Activated CD4-positive, alpha-beta T cell treated with anti-CD3 and anti-CD28 coated beads for 36 hours (primary cell): ENCODE measurements at places on chromosomes 6 and 20.
A peak's percentile ranks its signal among the peaks of the same experiment; 100 is the strongest.

DNA sequence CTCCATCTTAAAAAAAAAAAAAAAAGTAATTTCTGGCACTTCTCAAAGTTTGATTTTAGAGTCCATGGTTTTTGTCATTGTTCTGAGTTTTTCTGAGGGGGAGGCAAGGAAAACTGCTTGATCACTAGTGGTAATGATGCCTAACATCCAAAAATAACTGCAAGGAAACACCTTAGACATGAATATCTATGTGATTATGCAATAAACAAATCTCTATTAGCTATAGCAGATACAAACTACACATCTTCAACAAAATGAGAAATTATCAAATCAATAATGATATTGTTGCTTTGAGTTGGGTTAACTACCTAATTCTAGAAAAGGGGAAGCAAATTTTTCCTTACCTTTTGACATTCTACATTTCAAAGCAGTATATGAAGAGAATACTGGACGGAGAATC lies 230.9 kb upstream of the JARID2 start:
- no peak for DNase-seq

GRCh38 chr20:13265941-13266340 lies 44.9 kb downstream of the ISM1 start:
- DNase-seq: no peak

GRCh38 chr6:37083243-37084138 lies 78.0 kb downstream of the FGD2 start:
- DNase-seq: no peak

GRCh38 chr20:12610871-12611270 lies 397.9 kb upstream of the SPTLC3 start:
- no peak for DNase-seq

DNA sequence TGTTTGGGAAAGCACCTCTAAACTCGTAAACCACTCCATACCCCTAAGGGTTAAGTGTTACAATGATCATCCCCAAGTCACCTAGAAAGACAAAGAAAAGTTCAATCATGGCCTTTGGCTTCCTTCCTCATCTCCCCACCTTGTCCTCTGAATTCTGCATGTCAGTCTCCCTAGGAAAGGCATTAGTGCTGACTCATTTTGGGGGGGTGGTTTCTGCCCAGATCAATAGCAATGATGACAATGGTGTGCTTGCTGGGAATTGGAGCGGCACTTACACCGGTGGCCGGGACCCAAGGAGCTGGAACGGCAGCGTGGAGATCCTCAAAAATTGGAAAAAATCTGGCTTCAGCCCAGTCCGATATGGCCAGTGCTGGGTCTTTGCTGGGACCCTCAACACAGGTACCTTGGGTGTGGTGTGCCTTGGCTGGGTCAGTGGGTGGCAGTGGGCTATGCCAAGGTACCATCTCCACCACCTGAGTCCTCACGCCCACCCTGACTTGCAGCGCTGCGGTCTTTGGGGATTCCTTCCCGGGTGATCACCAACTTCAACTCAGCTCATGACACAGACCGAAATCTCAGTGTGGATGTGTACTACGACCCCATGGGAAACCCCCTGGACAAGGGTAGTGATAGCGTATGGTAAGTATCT lies 21.2 kb downstream of the TGM3 start:
- no peak for DNase-seq

DNA sequence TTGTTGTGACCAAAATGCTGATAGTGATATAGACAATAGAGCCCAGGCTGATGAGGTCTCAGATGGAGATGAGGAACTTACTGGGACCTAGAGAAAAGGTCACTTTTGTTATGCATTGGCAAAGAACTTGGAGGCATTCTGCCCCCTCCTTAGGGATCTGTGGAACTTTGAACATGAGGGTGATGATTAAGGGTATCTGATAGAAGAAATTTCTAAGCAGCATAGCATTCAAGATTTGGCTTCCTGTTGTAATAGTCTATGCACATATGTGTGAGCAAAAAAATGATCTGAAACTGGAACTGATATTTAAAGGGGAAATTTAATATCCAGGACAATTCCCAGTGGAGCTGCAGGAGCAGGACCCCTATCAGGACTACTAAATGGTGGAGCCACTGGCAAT lies 17.1 kb downstream of the HLA-A start:
- DNase-seq: no peak

DNA sequence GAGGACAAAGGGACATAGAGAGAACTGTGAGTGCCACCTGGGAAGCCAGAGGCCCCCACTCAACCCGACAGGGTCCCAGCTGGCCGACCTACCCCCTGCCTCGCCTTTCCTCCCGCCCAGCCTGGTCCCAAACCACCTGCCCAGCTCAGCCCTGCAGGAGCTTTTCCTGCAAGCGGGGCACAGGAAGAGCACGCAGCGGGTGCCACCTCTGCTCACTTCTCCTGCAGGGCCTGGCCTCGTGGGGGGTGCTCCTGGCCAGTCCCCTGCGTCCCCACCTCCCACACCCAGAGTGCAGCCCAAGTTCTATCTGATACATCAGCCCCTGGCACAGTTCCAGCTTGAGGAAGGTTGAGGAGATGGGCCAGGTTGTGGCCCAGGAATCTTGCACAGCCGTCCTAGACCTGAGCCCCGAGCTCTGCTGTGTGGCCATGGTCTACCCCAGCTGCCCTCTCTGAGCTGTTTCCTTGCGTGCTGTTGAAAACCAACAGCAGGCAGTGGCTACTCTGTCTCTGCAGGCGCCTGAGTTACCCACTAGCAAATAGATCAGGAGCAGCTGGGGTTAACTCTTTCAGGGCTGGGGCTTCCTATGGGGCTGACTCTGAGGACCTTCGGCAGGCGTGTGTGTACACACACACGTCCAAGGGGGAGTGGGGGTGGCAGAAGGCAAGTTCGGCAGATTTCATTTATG lies 1.7 kb downstream of the NECAB3 start:
- no peak for DNase-seq

DNA sequence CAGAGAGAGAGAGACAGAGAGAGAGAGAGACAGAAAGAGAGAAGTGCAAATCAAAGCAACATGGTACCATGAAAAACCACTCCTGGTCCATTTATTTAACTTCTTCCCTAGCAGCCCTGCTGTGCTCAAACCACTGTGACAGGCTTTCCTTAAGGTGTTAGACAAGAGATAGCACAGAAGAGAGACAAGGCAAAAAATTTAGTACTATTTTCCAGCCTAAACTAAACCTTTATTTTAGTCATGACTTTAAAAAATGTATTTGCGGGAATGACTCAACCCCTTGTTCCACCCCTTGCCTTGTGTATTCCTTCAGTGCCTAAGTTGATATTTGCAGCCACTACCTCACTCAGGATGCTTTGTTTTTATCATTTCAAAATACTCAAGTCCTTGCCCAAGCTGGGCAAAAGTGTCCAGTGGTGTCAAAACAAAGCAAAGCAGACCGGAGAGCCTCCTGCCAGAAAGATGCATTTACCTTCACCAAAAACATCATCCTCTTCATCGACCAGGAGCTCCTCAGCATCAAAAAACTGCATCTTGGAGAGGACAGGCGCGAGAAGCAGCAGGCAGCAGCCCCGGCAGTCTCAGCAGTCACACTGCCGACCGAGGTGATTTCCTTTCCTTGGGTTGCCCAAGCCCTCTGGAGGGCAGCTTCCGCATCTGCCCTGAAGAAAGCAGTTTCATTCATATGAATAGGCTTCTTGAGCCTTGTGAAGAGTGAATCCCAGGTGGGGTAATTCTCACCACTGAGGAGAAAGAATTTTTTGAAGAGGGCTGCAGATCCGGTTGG lies at the start of gene RIPOR2:
RIPOR2 (minus strand) TSS at position 595 of the 787 bp plus-strand sequence; CDS start at position 533, 62 bp downstream.
- DNase-seq: peak; percentile 84

DNA sequence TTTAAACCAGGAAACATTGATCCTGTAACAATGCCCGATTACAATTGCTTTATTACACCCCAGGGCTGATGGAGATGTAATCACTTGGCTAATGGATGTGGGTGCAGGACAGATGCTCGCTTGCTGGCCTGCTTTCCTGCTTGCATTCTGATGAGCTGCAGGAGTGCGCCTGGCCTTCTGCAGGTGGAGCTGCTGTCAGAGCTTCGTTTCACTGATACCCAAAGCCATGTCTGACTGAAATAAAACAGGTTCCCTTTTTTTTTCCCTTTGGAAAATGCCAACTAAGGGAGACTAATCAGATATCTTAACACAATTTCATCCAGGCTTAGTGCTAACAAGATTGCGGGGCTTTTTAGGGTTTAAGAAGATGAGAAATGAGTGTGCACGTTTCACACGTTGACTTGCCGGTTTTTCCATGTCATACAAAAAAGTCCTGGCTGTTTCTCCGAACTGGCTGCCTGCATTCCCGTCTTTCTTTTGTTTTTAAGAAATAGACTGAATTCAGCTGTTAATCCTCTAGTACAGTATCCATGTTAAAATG lies 60.7 kb downstream of the VAPB start:
- no peak for DNase-seq

- DNase-seq: no peak
These were observed 21.9 kb downstream of the BHLHE23 start for GRCh38 chr20:62984666-62985443.

DNA sequence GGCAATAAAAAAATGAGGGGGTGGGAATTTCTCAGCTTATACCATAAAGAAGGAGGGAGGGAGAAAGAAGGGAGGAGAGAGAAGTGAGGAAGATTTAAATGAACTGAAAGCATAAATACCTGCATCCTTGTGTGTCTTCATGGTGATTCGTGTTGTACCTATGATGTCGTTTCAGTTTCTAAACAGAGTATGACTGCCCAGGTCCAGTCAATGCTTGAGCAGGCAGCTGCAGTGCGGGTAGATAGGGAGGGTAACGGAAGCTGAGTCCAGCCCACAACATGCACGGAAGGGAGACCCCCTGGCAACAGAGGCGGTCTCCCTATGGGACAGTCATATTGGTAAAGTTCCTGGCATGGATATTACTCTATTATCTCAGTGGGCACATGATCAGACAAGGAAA lies 184.5 kb downstream of the KIF16B start:
- DNase-seq: no peak

DNA sequence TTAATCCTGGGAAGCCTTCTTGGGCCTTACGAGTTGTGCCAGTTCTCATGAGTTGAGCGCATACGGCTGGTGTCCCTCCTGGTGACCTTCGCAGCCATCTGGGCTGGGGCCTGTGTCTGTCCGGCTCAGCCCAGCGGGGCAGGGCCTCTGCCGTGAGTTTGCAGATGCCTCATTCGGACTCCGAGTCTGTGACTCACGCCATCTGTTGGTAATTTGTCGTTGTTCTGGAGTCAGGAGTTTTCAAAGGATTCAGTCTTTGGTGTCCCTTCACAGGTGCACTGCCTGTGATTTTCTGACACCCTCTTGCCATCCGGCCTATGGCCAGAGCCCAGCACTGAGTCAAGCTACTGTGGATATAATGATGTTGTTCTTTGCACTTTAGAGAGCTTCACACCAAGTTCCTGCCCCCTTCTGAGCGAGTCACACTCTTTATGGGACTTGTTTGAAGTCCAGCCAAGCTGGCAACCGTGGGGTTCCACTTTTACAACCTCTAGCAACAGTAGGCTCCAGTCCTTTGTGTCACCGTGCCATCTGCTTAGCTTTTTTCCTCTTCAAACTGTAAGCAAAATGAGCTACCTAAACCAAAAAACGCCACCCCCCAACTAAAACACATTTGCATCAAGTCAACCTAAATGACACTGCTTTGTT lies 175.6 kb downstream of the AIG1 start:
- DNase-seq: no peak

- no peak for DNase-seq
These were observed 137.2 kb downstream of the MOXD1 start for GRCh38 chr6:132264021-132264500.

DNA sequence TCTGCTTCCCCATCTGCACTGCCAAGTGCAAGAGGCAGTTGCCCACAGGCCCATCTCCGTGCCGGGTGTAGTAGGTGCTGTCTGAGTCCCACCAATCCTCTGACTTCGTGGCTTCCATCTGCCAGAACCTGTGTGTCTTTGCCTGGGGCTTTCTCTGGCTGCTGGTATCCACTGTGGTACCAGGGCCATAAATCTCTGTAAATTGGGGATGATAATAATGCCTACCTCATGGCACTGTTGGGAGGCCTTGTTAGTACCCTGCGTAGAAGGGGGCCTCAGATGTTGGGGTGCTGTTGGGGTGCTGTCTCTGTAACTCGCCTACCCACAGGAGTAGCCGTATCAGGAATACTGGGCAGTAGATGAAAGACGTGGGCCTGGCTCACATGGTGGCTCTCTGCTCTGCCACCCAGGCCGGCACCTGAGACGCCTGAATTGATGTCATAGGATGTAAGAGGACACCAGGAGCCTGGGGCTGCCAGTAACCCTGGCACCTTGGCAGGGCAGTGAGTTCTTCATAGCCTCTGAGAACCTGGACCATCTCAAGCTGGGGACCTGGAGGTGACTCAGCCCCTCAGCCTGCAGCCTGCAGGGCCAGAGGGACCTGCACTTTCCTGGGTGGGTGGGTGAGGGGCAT lies 94.1 kb upstream of the RNF24 start:
- no peak for DNase-seq

- no peak for DNase-seq
These were observed 267.8 kb downstream of the BTBD9 start for GRCh38 chr6:38371881-38372280.

GRCh38 chr6:130693944-130694343 lies 133.3 kb upstream of the SMLR1 start:
- DNase-seq: no peak

GRCh38 chr6:164663634-164664033 lies 645.8 kb downstream of the C6orf118 start:
- DNase-seq: no peak

GRCh38 chr20:1286267-1287024 lies 20.4 kb downstream of the SNPH start:
- DNase-seq: no peak

DNA sequence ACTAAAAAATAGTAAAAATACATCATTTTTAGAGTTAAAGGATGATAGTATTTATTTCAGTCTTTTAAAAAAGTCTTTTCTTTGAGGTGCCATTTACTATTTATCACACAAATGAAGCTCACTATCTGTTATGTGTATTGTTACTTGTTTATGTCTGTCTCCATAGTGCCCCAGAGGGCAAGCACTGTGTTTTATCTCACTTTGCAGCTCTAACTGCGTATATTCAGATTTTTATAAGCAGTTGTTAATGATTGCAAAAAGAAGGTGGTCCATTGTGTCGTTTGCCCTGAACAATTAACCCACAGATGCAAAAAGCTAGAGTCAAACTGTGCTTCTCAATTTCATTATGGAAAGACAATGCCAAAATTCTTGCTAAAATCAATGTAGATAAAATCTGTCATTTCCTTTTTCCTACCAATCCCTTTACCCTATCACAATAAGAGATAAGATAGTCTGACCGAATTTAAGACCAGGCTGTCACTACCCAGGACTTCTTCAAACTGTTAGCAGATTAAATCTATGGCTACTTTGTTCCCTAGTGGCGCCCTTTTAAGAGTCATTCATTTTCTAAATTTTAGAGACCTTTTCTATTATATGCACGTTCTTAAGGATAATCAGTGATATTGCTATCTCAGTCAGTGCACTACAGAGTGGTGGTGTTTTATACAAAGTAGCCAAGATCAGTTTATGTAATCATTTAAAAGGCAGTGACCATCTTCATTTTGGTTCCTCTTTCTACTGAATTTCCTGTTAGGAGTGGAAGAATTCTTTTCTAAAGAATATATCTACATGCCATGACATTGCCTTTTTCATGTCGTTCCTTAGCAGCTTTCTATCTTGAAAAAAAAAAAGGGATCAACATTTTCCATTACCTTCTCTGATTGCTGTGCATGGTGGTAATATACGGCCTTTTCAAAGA lies 133.1 kb upstream of the PRDM1 start:
- no peak for DNase-seq
